ENCODE measurements at places on chromosomes 13 and 19.

DNA sequence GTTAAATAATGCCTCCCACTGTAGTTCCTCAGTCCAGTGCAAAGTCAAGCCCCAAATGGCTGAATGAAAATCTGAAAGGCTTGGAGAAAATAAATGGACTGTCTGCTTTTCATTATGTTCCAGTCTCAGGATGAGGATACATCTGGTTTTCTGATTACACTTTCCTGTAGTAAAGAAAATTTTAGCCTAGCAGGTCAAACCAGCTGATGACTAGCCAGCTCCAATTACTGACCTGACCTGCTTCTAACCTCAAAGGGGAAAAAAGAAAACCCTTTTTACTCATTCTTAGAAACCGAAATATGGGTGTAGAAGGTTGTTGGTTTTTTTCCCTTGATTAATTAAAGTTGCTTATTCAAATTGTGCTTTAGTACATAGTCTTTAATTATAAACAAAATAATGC is 418.4 kb downstream of the EFNB2 start:
- no peak for DNase-seq

- DNase-seq = no peak
Observed at GRCh38 chr19:42508892-42509444, 19.3 kb downstream of the CEACAM1 start.

GRCh38 chr19:34649886-34650543 is 26.9 kb downstream of the SCGB2B2 start:
- no peak for DNase-seq

DNA sequence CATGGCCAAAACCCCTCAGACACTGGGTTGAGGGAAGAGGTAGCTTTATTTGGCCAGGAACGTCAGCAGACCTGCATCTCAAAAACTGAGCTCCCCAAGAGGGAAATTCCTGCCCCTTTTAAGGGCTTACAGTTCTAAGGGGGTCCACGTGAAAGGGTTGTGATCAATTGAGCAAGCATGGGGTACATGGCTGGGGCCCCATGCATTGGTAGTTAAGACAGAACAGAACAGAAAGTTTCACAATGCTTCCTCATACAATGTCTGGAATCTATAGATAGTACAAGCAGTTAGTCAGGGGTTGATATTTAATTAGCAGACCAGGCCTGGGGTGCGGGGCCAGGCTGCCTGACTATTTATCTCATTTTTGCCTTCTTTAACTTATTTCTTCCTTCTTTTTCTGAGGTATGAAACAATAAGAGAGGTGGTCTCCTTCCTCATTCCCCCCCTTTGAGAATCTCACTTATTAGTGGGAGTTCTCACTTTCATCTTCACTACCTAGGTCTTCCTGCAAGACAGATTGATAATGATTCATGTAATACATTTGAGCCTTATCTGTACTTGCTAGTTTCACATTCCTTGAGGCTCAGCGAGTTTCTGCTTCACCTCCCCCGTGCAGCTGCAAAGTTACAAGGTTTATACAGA is 84.8 kb downstream of the SLC25A15 start:
- DNase-seq = no peak

GRCh38 chr13:105016266-105016665 is 1519.2 kb downstream of the EFNB2 start:
- no peak for DNase-seq

GRCh38 chr13:61830475-61830874 is 414.8 kb upstream of the PCDH20 start:
- no peak for DNase-seq

- DNase-seq = no peak
Observed at GRCh38 chr19:40582467-40582866, 5.8 kb downstream of the SHKBP1 start.

DNA sequence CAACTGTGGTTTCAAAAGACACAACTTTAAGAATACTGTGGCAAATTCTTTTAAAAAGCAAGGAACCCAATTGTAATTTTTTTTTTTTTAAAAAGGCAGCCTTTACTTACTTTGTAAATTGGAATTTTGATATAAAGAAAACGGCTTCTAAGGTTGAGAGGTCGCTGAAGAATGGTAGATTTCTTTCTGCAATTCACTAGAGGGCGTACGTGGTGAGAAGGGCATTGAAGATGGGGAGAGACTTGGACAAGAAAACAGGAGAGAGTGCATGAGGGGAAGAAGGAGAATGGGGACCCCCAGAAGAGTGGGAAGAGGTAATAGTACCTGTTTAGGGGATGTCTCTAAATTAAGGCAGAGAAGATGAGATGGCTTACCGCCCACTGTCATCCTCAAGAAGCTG is 33.5 kb upstream of the PABPC3 start:
- DNase-seq = no peak
